Activated CD8-positive, alpha-beta T cell treated with anti-CD3 and anti-CD28 coated beads for 36 hours (primary cell): ENCODE measurements at places on chromosomes 3 and 15.

DNA sequence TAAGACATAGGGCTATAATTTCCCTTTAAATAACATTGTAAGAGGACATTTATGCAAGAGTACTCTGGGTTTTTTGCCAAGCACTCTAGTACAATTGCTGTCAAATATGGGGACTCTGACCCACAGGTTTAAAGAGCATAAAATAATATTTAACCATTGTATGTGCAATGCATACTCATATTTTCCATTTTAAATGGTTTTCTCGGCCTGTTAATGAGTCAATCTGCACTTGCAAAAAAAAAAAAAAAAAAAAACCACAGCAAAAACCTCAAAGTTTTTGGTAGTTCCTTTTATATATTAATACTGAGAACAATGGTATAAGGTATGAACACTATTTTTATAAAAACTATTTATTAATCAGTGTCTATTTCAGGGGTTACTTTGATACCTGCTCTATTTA is 304.0 kb upstream of the CBLB start:
- peaks cover 8% of the 10 kb centered on the region for H3K36me3 ChIP-seq
- peak overlapping the region; percentile 11 for H3K4me3 ChIP-seq
- peaks cover 73% of the 10 kb centered on the region for H3K4me1 ChIP-seq
- peak overlapping the region; percentile 87 for H3K27ac ChIP-seq

- no peak for DNase-seq
- peaks cover 4% of the 10 kb centered on the region for H3K4me1 ChIP-seq
- no peak overlapping the region for H3K27ac ChIP-seq
- H3K36me3 ChIP-seq, result no peaks in the 10 kb centered on the region
- no peak overlapping the region for H3K4me3 ChIP-seq
- H3K27me3 ChIP-seq, result peaks cover 14% of the 10 kb centered on the region
These were observed 17.7 kb upstream of the PRKCI start for GRCh38 chr3:170204509-170204908.

GRCh38 chr15:89072277-89072869 is 15.9 kb upstream of the ABHD2 start:
- H3K27me3 ChIP-seq, result no peaks in the 10 kb centered on the region
- H3K4me3 ChIP-seq, result no peak overlapping the region
- peaks cover 19% of the 10 kb centered on the region for H3K4me1 ChIP-seq
- H3K27ac ChIP-seq, result no peak overlapping the region
- DNase-seq, result no peak

GRCh38 chr15:48778331-48778730 is 32.5 kb downstream of the CEP152 start:
- no peaks in the 10 kb centered on the region for H3K27me3 ChIP-seq
- no peak overlapping the region for H3K27ac ChIP-seq
- H3K4me1 ChIP-seq, result no peaks in the 10 kb centered on the region
- DNase-seq, result no peak

DNA sequence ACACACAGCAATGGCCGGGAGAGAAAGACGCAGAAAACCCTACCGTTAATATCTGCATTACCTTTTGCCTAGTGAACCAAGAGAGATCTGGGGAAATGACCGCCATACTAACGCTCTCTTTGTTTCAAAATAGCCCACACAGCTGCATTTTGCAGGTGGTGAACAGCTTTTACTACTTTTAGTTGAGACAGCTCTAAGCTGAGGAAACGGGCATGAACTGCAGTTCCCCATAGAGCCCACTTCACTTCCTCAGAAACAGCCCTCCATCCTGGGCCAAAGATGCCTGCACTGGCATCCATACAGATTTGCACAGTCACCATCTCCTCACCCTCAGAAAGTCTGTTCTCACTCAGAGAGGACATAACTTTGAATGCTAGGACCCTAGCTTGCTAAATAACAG is 45.0 kb downstream of the ZNF860 start:
- no peaks in the 10 kb centered on the region for H3K36me3 ChIP-seq
- H3K27ac ChIP-seq, result no peak overlapping the region
- DNase-seq, result no peak
- no peak overlapping the region for H3K4me3 ChIP-seq
- H3K4me1 ChIP-seq, result no peaks in the 10 kb centered on the region
- peaks cover 6% of the 10 kb centered on the region for H3K27me3 ChIP-seq

DNA sequence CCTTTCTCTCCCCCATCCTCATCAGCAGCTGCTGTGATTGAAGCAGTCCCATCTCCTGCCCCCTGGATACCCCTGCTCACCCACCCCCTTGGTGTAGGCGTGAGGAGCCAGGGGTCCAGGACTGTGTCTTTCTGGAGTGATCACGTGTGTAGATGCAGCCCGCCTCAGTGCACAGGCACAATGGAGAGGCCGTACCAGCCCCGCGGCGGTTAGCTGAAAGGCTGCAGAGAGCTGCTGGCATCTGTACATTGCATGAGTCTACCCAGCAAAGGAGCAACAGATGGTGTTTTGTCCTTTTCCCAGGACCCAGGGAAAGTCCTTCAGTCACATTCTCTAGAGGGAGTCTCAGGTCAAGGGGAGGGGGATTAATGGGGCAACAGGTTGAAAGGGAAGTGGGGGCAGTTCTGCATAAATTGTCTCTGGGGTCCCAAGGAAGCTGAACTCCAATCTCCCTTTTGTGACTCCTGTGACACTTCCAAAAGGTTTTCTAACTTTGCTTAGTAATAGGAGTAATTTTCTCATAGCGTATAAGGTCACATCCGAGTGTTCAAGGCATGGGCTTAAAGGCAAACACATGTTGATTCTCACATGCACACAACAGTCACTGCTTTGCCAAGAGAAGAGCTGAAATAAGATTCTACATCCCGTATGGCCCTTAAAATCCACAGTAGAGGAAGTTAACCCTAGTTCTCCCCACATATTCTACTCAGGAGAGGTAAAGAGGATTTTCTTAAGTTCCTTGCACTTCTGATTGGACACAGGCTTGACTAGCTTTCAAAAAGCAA is 7.1 kb downstream of the CSPG5 start:
- H3K4me3 ChIP-seq, result no peak overlapping the region
- no peaks in the 10 kb centered on the region for H3K4me1 ChIP-seq
- H3K27me3 ChIP-seq, result peaks cover 6% of the 10 kb centered on the region
- H3K36me3 ChIP-seq, result no peaks in the 10 kb centered on the region
- DNase-seq, result no peak

- no peaks in the 10 kb centered on the region for H3K36me3 ChIP-seq
- H3K4me3 ChIP-seq, result no peak overlapping the region
- H3K4me1 ChIP-seq, result peaks cover 4% of the 10 kb centered on the region
- no peak for DNase-seq
- H3K27me3 ChIP-seq, result no peaks in the 10 kb centered on the region
These were observed 76.6 kb downstream of the CPN2 start for GRCh38 chr3:194274424-194275085.

GRCh38 chr3:147119989-147120388 is 286.4 kb downstream of the ZIC4 start:
- H3K4me3 ChIP-seq, result no peak overlapping the region
- no peaks in the 10 kb centered on the region for H3K27me3 ChIP-seq
- H3K27ac ChIP-seq, result no peak overlapping the region
- H3K36me3 ChIP-seq, result no peaks in the 10 kb centered on the region

DNA sequence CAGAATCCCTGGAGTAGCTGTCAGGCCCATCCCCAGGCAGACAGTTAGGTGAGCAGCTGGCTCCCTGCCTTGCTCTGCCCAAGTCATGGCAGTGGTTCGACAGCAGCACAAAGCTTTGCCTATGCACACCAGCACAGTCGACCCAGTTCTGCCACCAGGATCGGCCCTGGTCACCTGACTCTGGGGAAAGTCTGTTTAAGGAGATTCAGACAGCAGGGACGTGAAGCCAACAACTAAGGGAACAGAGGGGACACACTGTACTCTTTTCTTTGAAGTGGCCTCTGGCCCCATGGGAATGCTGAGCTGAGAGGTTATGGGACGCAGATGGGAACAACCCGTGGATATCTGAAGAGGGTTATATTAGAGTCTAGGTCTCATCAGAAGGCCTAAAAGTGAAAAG is 134.8 kb downstream of the CHDH start:
- no peak overlapping the region for H3K27ac ChIP-seq
- H3K27me3 ChIP-seq, result no peaks in the 10 kb centered on the region
- H3K4me1 ChIP-seq, result peaks cover 3% of the 10 kb centered on the region
- no peak for DNase-seq
- H3K4me3 ChIP-seq, result no peak overlapping the region

DNA sequence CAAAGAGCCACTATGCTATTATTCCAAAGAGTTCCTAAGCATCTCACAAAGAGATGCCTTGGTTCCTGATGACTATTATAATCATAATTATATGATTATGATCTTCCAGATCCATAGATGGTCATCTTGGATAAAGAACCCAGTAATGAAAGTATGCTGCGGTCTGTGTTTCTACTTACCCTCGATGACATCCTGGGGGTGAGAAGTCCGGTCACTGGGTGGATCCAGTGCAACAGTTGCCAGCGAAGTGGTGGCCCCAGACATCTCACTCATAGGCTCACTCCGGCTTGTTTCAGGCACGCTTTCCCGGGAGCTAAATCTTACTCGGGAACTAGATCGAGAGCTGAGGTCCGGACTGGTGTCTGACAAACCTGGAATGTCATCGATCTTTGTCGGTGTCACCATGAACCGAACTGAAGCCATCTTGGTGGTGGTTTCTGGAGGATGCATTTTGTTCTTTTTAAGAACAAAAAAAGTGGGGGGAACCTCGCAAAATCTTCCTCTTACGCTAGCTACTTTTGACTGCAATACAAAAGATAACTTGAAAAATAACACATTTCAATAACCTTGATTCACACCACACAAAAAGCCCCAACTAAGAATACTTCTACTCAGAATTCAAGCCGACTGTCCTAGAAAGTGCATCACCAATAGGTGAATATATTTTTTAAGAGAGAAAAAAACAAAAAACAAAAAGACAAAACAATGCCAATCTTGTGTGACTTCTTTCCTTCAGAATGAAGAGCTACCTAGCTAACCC is 1.2 kb downstream of the SLC12A6 start:
- H3K27me3 ChIP-seq, result no peaks in the 10 kb centered on the region
- peak; percentile 41 for DNase-seq
- H3K27ac ChIP-seq, result peak overlapping the region; percentile 95
- H3K4me3 ChIP-seq, result peak overlapping the region; percentile 99
- peaks cover 20% of the 10 kb centered on the region for H3K36me3 ChIP-seq

- H3K27me3 ChIP-seq, result peaks cover 23% of the 10 kb centered on the region
- H3K36me3 ChIP-seq, result no peaks in the 10 kb centered on the region
- no peak overlapping the region for H3K4me3 ChIP-seq
- no peak for DNase-seq
- no peaks in the 10 kb centered on the region for H3K4me1 ChIP-seq
These were observed 74.0 kb upstream of the TNFAIP8L3 start for GRCh38 chr15:51168700-51169099.

DNA sequence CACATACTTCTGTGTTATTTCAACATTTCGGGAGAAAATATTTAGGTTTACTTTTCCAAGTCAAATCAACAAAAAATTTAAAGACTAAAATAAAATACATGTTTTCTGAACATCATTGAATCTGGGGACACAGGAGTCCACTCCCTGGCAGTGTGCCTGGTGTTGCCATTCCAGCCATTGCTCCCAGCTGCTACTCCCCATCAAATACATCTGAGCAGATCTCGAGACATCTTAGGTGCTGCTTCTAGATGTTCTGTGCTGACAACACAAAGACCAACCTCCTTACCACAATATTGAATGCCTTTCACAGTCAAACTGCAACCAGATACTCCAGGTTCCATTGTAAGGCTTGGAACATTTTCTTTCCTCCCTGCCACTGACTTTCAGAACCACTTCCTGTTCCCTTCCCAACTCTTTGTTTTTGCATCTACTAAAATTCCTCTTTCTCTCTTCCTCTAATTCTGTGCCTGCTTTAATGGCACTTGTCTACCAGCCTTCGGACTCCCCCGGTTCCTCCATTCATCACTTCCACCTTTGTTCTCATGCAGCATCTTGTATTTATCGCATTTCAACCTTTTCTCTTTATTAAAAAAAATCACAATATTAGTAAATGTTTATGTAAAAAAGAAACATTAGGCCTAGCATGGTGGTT is 81.1 kb upstream of the SLC4A7 start:
- no peaks in the 10 kb centered on the region for H3K36me3 ChIP-seq
- no peak overlapping the region for H3K27ac ChIP-seq
- DNase-seq, result no peak
- H3K4me1 ChIP-seq, result no peaks in the 10 kb centered on the region

DNA sequence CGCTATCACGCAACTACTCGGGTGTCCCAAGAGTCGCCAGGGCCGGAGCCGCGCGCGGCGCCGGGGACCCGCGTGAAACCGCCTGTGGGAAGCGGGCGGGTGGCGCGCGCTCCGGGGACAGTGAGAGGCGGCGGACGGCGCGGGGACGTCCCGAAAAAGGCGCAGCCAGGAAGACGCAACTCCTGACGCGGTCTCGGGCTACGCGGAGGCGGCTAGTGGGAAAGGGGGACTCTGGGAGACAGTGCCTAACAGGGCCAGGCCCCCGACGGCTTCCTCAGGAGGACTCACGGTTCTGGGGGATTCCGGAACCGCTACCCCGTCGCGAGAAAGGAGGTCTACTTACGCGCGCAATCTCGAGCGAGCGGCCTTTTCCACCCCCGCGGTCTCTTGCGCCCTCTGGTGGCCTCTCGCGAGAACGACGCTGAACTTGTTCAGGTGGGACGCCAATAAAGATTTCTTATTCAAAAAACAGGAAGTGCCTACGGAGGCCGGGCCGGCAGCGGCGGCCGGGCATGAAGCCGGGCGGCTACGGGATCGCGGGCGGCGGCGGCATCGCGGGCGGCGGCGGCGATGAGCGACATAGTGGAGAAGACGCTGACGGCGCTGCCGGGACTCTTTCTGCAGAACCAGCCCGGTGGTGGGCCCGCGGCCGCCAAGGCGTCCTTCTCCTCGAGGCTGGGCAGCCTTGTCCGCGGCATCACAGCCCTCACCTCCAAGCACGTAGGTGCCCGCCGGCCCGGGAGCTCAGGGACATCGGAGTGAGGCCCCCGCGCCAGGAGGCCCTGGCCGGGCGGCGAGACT is at the start of gene AP4E1:
AP4E1 (plus strand) TSS at position 475 of the 801 bp plus-strand sequence; CDS start at position 571, 96 bp downstream.
- peaks cover 15% of the 10 kb centered on the region for H3K4me1 ChIP-seq
- H3K4me3 ChIP-seq, result peak within 1 kb of the TSS; percentile 81
- no peaks in the 10 kb centered on the region for H3K27me3 ChIP-seq
- peak within 1 kb of the TSS; percentile 100 for H3K27ac ChIP-seq
- H3K36me3 ChIP-seq, result peaks cover 25% of the 10 kb centered on the region
- DNase-seq, result peak; percentile 94

GRCh38 chr15:78460737-78461136 is 22.7 kb downstream of the IREB2 start:
- no peak overlapping the region for H3K4me3 ChIP-seq
- no peaks in the 10 kb centered on the region for H3K27me3 ChIP-seq
- H3K4me1 ChIP-seq, result peaks cover 45% of the 10 kb centered on the region
- peak overlapping the region; percentile 67 for H3K27ac ChIP-seq
- DNase-seq, result no peak

DNA sequence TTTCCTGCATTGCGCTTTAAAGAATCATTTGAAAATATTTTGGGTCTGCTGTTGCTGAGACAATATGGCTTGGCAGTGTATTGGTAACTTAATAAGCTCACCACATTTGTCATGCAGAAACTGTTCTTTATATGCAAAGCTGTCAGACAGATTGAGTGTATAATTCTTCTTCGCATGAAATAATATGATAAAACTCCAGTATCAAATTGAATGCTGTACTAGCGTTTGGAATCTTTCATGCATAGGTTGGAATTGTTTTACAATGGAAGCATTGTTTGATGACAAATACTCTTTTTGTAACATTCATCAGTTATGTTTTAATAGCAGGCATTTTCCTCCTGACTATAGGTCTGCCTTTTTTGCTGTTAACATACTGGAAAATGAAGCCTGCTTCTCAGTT is 53.8 kb downstream of the RBMS3 start:
- no peak for DNase-seq
- no peaks in the 10 kb centered on the region for H3K4me1 ChIP-seq
- H3K36me3 ChIP-seq, result no peaks in the 10 kb centered on the region
- peaks cover 3% of the 10 kb centered on the region for H3K27me3 ChIP-seq
- no peak overlapping the region for H3K27ac ChIP-seq
- no peak overlapping the region for H3K4me3 ChIP-seq
